ENCODE measurements at places on chromosomes 7 and 10.

- no peak for DNase-seq
Observed at GRCh38 chr7:1534330-1535099, 4.0 kb downstream of the MAFK start.

DNA sequence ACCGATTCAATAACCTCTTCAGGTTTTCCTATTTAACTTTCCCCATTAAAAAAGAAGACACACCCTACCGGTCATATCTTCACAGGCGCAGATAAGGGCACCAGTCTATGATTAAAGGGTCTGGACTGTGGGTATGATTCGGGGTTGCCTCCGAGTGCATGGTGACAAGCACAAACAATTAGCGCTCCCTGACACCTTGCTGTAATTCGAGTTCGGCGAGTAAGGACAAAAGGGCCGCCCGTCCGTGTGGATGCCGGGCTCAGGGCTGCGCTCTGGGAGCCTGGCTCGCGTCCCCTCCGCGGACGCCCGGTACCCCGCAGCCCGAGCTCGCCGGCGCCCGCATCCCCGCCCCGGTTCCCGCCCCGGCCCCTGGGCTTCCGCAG is 111.9 kb upstream of the RHEB start:
- peak; percentile 56 for DNase-seq

DNA sequence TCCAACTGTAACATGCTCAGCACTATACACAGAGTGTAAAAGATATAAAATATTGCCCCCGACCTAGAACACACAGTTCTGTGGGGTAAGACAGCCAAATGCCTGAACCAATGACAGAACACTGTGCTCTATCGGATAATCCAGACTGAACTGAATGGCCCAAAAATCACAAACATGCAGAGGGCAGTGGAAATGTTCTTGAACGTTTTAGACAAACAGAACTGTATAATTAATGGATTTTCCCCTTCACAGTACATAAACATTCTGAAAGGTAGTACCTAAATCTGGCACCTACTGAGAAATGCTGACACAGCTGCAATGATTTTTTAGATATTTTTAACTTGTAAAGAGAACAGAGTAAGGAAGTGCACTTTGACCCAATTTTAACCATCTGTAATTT is 33.4 kb downstream of the PARD3 start:
- DNase-seq: no peak

DNA sequence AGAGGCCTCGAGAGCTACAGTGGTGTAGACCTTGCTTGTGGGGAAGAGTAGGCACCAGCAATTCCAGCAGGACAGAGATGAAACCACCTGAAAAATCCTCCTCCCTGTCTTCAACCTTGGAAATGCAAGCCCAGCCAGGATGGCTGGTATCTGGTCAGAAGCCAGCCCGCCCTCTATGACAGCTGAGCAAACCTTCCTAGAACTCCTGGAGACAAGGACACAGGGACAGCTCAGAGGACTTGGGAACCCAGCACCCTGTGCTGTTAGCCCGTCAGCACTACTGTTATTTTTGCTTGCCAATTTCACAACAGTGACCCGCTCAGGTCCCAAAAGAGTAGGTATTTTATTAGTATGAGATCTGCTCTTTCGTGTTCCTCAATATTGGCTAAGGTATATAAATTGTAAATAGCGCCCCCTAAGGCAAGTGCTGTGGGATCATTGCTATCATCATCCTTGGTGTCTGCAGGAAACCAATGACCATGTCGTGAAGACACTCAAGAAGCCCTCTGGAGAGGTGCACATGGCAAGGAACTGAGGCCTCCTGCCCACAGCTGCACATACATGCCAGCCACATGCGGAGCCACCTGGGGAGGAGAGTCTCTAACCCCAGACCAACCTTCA is 156.5 kb upstream of the CHST15 start:
- no peak for DNase-seq

- DNase-seq: no peak
Observed at GRCh38 chr7:82373926-82374635, 69.5 kb downstream of the CACNA2D1 start.

- DNase-seq: no peak
Observed at GRCh38 chr10:79384773-79385391, 37.6 kb downstream of the PPIF start.

- DNase-seq: no peak
Observed at GRCh38 chr7:19061331-19061730, 56.1 kb downstream of the TWIST1 start.

DNA sequence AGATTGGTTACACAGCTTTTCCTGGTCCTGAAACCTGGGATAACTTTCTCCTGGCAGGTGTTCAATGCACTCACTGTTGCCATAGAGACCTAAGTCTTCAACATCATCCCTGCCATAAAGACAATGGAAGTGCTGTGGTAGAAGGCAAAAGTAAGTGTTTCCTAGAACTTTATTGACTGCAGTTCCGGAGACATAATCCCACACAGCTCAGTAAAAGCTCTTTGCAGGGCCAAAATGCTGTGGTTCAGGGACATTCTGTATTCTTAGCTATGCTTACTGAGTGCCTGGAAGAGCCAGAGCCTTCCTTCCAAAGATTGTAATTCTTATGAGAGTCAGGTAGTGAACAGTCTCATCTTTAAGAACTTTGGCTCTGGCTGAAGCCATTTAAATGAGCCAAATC is 5.3 kb downstream of the WIPF3 start:
- DNase-seq: no peak

- DNase-seq: no peak
Observed at GRCh38 chr10:44990302-44990655, 10.4 kb upstream of the ZNF22 start.

GRCh38 chr7:105656922-105657521 is 75.7 kb upstream of the EFCAB10 start:
- no peak for DNase-seq
